Substantia nigra (tissue), 51 donors: ENCODE measurements at places on chromosomes 6 and 20.

DNA sequence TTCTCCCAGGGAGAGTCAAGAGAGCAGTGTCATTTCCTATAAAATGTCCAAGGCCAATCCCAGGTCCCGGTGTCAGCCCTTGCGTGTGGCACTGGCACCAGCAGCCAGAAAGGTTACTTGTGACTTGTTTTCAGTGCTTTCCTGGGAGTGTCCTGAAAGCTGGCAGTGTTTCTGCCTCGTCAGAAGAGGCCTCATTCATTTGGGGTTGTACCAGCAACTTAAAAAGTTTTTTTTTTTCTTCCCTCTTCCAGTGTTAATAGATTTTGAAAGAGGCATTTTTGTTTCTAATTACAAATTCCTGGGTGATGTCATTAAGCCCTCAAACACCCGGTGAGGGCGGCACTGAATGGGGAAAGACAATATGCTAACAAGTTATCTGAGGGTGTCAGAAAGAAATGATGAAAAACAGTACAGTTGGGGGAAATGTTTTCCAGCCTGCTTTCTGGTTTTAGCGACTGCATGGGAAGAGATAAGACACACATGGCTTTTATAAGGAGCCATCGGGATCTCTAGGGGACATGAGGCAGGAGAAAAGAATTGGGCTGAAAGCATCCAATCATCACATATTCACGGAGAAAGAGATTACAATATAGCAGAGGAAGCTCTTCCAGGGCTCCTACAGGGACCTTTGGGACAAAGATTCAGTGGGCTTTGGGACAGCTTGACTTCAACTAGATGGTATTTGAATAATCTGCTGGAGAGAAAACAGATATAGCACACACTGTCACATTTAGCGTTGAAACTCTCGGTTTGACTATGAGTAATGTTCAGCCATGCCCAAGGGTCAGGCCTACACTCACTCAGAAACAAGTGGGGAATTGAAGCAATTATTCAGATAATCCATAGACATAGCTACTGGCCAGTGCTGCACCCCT is 153.0 kb downstream of the BCAS1 start:
- no peak for DNase-seq

DNA sequence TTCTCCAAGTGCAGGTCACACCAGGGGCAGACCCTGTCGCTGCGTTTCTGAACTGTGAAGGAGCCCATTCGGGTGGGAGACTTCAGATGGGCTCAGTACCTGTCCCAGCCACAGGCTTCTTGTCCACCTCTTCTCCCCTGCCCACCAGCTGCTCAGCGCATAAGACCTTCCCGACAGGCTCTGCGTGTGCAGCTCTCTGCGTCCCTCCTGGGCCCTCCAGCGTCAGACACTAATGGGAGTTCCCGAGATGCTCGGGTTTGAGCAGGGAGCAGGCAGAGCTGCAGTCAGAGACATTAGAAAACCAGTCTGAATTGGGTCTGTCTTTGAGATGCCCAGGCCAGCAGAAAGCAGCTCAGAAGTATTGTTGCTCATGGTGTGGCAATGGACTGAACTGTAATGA is 50.4 kb downstream of the TCP11 start:
- DNase-seq: no peak

DNA sequence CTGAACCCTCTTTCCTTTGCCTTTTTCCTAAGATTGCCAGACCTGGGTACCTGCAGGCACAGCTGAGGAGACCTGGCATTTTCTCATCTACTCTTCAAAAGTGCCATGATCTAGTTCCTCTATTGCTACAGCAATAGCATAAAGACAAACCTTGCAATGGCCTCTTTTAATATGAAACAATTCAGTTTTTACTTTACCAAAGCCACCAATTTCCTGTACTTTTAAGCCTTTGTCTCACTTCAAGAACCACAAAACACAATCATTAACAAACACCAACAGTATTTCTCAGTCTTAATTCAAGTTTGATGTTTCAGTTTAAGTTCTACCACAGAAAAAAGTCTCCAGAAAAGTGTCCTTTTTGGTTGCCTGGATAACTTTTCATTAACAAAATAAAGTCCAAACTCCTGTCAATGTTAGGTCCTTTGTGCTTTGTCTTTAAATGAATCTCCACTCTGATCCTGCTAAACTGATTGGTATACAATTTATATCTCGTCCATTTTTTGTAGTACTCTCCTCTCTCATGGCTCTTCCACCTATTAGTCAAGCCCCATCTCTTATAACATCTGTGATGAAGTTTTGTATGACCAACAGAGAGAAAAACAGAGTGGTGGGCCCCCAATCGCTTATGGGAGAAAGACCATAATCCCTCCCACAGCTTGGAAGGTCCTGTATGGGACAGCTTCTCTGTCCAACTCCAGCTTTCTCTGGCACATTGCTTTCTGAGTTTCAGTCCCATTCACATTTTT is 50.5 kb upstream of the THEMIS start:
- DNase-seq: no peak

GRCh38 chr6:2651536-2651935 is 99.2 kb downstream of the MYLK4 start:
- DNase-seq: no peak

DNA sequence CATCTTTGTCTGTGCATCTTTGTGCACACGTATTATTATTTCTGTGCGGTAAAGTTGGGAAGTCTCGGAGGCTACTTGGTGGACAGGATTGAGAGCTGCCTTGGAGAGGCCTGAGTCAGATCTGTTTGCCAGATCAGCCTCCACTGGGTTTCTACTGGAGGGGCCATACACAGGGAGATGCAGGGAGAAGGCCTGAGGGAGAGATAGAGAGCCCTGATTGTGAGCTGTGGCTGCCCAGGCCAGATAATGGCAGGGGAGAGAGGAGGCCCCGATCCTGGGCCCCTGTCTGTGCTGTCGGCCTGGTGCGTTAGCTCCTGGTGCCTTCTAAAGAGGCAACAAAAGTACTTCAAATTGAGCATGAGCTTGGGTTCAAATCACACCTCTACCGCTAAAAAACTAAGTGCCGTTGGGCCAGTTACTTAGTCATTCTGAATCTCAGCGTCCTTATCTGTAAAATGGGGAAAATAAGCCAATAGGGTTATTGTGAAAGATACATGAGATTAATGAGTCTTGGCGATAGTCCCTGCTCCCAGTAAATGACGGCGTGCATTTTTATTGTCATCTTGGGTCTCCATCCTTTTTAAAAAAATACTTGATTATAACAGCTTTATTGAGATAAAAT is 27.6 kb upstream of the ADA start:
- no peak for DNase-seq

GRCh38 chr6:98941319-98941718 is 6.4 kb downstream of the FBXL4 start:
- DNase-seq: no peak

- no peak for DNase-seq
Observed at GRCh38 chr6:139473231-139473701, 98.8 kb upstream of the CITED2 start.

GRCh38 chr6:33082702-33083101 is 6.9 kb downstream of the HLA-DPB1 start:
- DNase-seq: no peak

DNA sequence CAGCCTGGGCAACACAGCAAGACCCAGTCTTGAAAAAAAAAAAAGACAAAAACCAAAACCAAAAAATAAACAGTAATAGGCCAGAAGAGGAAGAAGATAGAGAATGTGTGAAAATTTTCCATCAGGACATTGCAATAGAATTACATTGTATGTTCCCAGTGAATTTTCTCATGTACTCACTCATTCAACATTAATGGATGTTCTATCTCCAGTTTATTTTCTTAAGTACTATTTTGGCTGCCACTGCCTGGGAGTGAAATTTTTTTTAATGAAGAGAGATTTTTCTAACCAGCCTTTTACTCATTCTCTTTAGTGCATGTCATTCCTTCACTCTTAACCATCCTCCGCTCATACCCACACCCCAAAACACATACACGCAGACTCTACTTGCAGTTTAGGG is 282.8 kb downstream of the ALDH8A1 start:
- no peak for DNase-seq

DNA sequence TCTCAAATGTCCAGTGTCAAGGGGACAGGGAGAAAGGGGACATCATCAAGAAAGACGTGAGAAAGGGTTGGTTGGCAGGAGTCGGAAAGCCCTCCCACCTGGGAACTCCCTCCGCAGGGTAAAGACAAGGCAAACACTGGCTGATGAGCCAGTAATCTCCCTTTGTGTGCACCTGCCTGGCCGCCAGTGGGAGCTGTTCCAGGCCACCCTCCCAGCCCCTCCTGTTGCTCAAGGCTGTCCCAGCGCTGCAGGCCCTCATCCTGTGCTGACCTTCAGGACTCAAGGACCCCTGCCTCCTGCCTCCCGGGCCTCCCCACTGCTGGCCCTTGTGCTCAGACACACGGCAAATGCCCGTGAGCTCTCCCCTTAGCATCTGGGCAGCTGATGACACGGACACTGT is 7.4 kb downstream of the FRMD1 start:
- no peak for DNase-seq

GRCh38 chr20:45405571-45406259 is 2.4 kb upstream of the DBNDD2 start:
- DNase-seq: no peak

GRCh38 chr6:73614802-73615201 is 39.0 kb downstream of the SLC17A5 start:
- no peak for DNase-seq

- DNase-seq: no peak
Observed at GRCh38 chr20:37339208-37339607, 6.7 kb upstream of the SRC start.

- DNase-seq: no peak
Observed at GRCh38 chr20:21395666-21396598, 1.4 kb downstream of the NKX2-4 start.

DNA sequence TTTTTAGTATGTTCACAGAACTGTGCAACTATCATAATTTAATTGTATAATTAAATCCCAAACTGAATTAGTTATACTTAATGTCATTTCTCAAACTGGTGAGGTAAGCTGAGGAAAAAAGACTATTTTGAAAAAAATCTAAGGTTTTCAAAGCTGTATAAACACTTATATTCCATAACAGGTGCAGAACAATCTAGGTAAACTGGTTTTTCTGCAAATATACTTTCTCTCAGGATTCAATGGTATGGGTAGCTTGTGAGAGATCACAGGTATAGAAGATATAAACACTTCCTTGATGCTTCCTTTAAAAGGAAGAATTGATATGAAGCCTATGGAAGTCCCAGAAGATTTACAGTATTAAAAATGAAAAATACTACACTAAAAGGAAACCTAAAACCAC is 33.7 kb downstream of the NOL7 start:
- no peak for DNase-seq

DNA sequence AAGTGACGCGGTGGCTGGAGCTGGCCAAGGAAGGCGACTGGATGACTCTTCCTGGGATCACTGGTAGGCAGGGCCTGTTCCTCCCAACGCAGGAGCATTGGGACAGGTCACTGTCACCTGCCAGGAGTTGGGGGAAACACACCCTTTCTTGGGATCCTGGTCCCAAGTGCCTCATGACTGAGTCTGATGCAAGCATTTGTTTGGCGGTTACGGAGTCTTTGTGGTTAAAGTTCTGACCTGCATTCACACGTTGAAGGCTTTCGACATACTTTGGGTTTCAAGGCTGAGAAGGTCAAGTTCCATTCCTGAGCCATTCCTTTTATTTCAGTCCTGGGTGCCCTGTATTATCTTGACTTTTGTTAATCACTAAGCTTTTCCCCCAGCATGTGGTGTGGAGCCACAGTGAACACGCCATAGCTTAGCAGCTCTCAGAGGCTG is 6.0 kb downstream of the PNLDC1 start:
- no peak for DNase-seq

GRCh38 chr6:84836366-84836765 is 72.0 kb upstream of the TBX18 start:
- DNase-seq: no peak

- no peak for DNase-seq
Observed at GRCh38 chr6:156189714-156190113, 587.5 kb upstream of the ARID1B start.

DNA sequence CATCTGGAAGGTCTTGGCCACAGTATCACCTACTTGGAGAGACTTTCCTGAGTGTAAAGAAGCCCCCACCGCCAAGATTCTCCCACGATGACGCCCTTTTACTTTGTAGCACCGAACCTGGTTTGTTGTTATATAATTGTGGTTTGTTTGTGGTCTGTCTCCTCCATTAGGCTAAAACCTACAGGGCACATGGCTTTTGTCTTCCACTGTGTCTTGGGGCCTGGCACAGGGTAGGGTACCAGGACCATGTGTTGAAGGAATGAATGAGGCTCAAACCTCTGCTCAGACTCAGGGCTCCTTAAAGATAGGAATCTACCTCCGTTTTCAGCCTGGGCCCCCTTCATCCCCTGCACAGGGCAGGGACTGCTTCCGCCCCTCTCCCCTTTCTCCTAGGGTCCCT is 59.4 kb upstream of the CCDC167 start:
- no peak for DNase-seq

- no peak for DNase-seq
Observed at GRCh38 chr6:127637830-127638409, 60.9 kb downstream of the C6orf58 start.

DNA sequence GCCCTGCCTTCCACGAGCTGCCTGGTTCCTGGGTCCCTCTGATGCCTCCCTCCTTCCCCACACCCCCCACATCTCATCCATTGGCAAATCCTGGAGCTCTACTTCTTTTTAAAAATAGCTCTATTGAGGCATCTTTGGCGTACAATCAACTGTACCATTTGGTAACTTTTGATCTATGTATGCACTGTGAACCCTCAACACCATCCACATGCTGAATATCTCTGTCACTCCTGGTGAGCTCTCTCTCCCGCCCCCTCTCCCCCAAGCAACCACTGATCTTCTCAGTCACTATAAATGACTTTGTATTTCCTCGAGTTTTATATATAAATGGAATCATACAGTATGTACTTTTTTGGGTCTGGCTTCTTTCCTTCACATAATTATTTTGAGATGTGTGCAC is 22.4 kb upstream of the PMEPA1 start:
- no peak for DNase-seq

- no peak for DNase-seq
Observed at GRCh38 chr6:170437719-170438401, 115.2 kb downstream of the PSMB1 start.

DNA sequence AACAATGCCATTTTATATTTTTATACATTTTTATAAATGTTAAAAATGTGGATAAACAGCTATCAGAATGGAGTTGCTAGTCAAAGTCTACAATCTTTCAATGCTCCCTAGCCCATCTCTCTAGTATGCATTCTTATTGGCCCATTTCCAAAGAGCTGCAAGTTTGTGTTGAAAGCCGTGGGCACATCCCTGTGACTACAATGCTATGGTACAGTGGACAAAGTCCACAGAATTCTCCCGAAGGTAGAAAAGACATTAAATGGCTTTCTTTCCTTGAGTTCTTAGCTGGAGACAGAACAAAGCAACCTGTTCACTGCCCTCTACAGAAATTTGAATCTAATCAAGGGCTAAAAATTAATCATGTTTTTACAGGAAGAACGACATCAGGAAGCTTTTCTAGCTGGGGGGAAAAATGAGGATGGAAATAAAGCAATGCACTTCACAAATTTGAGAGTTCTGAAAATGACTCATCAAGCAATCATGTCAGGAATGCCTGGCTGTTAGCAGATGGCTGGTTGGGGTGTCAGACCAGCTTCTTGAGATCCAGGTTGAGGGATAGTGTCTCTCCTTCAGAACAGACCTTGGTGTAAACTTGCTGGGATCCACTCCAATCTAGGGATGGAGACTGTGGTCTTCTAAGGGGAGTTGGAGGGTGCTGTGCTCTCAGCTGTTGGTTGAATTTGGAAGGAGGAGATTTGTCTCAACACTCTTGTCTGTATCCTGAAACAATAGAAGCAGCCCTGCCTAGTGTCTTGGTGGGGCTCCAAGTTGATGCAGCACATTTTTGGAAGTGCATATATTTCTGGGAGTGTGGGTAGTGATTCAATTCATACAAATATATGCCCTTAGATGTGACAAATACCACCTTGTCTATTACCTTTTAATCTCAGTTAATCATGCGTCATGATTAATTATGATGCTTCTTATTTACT is 143.4 kb upstream of the PHACTR1 start:
- DNase-seq: no peak
